Activated CD8-positive, alpha-beta memory T cell treated with anti-CD3 and anti-CD28 coated beads for 1 hour (primary cell): ENCODE measurements at places on chromosomes 16 and 17.
A peak's percentile ranks its signal among the peaks of the same experiment; 100 is the strongest.

DNA sequence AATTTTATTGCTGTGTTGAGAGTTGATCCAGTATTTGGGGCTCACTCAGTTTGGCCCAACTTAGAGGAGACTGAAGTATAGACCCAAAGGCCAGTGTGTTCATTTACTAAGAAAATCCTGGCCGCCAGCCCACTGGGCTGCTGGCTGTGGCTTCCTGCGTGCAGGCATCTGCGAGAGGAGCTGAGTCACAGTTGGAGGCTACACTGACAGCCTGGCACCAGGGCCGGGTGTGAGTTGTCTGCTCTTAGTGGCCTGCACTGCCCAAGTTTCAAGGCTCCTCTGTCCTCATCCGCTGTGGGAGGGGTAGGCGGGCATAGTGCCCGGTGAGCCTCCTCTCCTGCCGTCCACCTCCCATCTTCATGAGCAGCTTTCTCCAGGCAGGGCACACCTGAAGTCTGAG lies 54.2 kb downstream of the PLD6 start:
- DNase-seq, result no peak

DNA sequence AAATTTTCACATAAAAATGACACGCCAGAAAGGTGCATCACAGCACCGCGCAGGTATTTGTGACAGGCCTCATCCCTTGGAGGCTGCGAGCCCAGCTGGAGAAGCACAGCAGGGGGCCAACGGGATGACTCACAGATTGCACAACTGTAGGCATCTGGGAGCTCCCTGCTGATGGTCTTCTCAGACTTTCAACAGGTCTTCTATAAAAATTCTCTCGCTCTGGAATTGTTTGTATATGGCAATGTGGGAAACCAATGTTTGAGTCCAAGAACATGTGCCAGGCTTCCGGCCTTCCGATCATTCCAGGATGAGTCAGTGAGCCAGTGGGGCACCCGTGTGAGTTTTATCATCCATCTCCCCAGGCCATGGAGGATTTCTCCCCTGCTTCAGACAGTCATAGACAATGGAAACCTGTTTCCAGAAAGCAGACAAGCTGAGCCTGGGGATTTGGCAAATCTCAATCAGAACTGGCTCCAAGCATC lies 24.1 kb upstream of the ADORA2B start:
- DNase-seq, result no peak

DNA sequence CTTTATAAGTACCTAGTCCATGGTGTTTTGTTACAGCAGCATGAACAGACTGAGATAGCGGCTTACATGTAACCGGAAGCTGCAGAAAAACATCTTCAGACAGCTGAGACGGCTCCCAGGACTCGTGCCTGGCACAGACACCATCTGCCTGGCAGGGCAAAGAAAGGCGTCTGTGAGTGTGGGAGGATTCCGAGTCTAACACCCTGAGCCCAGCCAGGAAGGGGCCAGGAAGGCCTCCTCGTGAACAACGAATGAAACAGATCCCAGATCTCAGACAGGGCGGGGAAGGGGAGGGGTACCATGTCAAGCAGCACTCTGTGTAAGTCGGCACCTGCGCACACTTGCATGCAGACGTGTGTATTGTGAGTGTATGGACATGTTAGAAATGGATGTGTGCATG lies 4.4 kb upstream of the CSNK1D start:
- DNase-seq, result no peak

GRCh38 chr17:30224419-30224960 lies 11.0 kb downstream of the SLC6A4 start:
- no peak for DNase-seq

- no peak for DNase-seq
These were observed 46.5 kb upstream of the GINS3 start for GRCh38 chr16:58345574-58346354.

GRCh38 chr17:35645923-35646322 lies 58.8 kb downstream of the AP2B1 start:
- DNase-seq, result no peak

DNA sequence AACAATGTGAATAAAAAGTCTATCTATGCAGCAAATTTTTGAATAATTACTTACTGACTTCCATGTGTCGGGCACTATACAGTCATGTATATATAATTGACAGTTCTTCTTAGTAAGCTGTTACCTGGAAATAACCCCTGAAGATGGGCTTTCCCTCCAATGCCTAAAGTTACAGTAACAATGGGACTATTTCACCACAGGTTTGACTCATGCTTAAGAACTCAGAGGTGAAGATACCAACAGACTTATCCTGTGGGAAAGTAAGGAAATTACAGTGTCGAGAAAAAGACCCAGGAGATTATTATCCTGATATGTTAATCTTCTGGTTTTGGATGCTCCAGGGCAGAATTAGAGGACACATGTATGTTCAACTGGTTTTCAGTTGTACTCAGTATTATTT lies 601.5 kb upstream of the SOX9 start:
- DNase-seq, result no peak

GRCh38 chr16:22898874-22899348 lies 84.9 kb downstream of the HS3ST2 start:
- peak; percentile 14 for DNase-seq

DNA sequence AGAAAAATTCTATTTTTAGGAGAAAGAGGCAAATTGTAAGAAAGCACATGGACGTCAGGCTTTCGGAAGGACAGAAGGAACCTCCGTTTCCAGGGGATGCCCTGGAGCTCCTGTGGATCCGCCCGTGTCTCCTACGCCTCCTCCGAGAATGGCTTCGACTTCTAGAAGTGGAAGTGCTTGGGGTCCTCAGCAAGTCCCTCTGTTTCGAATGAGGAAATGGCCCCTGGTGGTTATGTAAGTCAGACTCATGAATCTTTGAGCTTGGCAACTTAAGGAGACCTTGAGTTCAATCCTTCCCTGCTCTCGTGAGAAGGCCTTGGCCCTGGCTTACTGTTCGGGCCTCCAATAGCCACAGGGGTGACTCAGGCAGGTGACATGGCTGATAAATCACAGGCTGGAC lies 38.9 kb downstream of the COX4I1 start:
- no peak for DNase-seq

- DNase-seq, result no peak
These were observed 34.0 kb downstream of the YPEL2 start for GRCh38 chr17:59365383-59365981.

DNA sequence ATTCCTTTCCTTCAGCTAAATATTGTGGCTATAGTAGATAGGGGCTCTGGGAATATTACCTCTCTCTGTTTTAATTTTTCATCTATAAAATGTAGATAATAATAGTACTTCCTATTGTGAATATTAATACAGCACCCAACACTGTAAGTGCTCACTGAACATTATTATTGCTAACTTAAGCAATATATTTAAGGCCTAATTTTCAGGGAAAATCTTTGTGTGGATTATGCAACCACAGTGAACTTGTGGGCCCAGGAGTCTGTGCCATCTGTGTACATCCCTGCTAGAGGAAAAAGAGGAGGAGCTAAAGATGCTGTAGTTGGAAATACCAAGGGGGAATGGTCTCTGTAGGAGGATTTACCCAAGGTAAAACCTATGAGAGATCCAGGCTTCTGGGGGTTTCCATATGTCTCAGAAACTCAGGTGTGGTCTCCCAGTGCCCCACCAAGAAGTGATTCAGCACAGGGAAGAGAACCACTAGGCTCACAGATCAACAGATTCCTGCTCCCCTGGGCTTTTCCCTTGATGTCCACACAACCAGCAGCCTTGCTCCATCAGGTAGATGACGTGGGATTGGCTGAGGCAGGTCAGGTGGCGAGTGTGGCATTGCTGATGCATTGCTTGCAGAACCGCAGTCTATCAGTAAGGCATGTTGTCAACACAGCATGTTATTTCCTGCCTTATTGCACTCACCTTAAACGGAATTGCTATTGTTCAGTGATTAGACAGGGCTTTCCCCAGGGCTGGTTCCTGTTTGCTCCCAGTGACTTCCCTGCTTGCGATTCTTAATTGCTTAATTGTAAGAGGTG lies 1.6 kb upstream of the N4BP1 start:
- peak; percentile 51 for DNase-seq

- peak; percentile 12 for DNase-seq
These were observed 12.7 kb downstream of the SLC5A11 start for GRCh38 chr16:24858219-24859041.

DNA sequence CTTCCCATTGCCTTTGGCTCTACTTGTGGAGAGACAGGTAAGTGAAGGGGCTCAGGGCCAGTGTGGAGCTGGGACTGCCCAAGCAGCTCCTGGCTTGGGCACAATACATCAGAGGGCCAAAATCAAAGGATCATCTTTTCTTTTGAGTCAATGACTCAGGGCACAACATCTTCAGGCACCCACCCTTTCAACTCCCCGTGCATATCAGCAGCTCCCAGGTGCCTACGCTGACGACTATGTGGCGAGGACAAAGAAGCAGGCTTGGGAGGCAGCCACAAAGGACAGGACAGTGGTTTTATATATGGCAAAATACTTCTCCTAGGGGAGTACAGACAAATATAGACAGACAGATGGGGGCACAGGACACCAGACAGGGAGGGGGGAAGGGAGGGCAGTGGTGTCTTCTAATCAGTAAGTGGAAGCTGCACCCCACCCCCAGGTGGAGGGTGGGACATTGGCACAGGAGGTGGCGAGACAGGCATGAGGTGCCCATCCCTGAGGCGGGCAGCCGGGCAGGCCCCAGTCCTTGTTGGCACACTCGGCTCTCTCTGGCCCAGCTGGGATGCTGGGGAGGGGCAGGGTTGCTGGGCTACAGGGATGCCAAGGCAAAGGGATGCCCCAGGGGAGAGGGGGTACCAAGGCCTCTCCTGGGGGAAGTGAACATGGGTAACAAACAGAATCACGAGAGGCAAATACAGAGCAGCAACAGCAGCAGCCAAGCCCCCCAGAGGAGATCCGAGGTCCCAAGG lies 7.7 kb upstream of the ARL5C start:
- no peak for DNase-seq

- DNase-seq, result no peak
These were observed 7.5 kb upstream of the CSNK2A2 start for GRCh38 chr16:58205276-58206036.

- peak; percentile 58 for DNase-seq
These were observed 1.0 kb downstream of the NME2 start for GRCh38 chr17:51166987-51167931.

DNA sequence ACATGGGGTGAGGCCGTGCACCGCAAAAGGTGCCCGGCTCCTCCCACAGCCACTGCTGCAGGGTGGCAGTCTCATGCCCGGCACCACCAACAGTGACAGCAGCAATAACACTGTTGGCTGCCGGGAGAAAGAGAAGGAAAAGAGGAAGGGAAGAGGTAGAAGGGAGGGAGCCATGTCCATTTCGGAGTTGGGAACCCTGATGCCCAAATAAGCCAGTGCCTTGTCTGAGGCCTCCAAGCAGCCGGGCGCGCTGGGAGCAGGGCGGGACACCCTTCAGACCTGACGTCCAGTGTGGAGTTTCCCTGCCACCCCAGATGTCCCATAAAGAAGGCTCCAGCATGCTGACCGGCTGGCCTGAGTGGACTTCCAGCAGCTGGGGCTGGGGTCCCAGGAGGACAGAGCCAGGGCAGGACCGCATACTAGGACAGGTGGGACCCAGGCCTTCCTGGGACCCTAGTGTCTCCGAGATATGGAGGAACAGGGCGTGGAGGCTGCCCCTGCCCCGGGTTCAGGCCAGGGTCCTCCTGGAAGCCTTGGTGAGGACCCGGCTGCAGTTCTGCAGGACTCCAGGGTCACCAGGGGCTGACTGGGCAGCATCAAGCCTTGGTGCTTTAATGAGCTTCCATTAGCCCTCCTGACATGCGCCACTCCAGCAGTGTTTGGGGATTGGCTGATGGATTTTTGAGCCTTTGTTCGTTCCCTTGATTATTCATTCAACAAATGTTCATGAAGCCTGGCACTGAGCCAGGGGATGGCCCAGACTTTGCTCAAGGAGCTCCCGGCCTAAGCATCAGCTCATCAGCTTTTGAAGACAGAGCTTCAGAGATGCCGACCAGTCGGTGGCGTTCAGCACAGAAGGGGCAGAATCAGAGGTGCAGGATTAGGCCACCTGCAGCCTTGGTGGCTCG lies 223.6 kb upstream of the CIBAR2 start:
- no peak for DNase-seq

DNA sequence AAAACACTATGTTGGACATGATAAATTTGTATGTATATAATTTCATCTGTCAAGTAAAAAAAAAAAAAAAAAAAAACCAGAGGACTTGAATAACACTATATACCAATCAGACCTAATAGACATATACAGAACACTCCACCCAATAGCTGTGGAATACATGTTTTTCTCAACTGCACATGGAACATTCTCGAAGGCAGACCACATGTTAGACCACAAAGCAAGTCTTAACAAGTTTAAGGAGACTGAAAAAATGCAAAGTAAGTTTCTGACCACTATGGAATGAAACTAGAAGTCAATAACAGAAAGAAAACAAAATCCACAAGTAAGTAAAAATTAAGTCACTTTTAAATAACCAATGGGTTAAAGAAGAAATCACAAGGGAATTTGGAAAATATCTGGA lies 8.4 kb upstream of the CNTNAP4 start:
- DNase-seq, result no peak

GRCh38 chr16:68230176-68230571 lies 5.8 kb downstream of the ESRP2 start:
- no peak for DNase-seq

GRCh38 chr16:30478766-30479478 lies 6.4 kb downstream of the ITGAL start:
- DNase-seq, result no peak

DNA sequence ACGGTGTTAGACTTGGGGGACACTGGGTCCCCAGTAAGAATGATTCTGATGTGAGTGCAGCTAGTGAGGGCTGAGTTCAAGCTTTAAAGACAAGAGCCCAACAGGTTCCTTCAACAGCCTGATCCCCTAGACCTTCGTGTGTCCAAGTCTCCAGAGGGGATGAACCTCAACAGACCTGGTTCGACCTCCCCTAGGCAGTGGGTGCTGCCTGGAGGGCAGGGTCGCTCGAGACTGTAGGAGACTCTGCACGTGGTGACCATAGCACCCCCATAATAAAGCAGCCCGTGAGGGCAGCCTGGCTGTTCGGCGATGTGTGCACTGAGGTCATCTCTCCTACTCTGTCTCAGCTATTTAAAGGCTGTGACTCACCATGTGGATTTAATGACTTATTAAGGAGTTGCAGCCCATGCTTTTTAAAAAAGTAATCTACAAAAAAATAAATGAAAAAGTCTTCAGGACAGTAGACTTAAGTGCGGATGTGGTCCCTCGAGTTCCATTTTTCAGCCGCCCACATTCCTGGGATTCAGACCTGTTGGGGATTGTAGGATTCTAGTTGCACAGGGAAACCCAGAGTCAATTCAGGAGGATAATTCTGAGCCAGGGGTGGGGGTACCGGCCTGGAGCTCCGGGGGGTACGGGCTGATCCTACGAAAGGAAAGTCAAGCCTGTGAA lies 23.4 kb upstream of the METRNL start:
- no peak for DNase-seq

DNA sequence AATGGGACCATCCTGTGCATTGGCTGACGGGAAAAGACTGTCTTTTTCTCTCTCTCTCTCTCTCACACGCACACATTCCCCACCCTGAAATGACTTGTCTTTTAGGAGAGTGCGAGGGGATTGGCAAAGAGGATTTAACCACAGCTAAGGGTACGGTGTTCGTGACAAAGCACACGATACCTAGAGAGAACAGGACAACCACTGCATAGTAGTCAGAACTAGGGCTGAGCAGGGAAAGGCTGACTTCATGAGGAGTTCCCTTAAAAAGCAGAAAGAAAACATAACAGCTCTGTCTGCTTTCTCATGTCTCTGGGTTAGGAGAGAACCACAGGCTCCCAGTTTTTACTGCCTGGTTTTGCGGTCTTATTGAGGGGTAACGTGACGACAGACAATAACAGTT lies 742.8 kb upstream of the SOX9 start:
- no peak for DNase-seq
